ENCODE measurements at places on chromosomes 13 and 19.

GRCh38 chr19:45113628-45114027 is 20.6 kb downstream of the PPP1R37 start:
- DNase-seq, result peak; percentile 66

DNA sequence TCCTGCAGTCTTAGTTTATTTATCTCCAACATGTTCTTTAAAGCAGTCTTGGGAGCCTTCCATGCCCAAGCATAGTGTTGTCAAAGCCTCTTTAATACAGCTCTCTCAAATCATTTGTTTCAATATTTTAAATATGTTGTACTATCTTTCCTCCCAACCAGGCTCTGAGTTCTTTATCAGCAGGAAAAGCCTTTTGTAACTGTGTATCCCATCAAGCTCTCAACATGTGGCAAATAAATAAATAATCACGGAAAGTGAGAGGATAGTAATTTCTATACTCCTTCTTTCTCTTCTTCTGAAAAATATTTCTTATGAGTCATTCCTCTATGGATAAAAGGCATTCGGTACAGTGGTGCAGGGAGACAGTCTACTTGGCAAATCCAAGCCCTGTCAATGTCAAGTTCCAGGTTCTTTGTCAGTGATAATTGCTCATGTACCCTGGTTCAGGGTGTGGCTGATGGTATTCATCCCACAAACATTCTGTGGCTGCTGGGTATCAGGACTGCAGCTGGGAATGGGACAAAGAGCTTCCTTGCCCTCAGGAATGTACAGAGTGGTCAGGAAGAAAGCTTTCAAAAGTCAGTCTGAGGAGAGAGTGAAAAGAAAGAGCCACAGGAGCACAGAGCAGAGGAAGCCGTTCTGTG is 384.3 kb downstream of the EFNB2 start:
- DNase-seq, result no peak

- no peak for DNase-seq
These were observed 211.3 kb upstream of the RFC3 start for GRCh38 chr13:33606692-33607091.

- no peak for DNase-seq
These were observed 15.8 kb downstream of the FUT6 start for GRCh38 chr19:5823579-5824281.

DNA sequence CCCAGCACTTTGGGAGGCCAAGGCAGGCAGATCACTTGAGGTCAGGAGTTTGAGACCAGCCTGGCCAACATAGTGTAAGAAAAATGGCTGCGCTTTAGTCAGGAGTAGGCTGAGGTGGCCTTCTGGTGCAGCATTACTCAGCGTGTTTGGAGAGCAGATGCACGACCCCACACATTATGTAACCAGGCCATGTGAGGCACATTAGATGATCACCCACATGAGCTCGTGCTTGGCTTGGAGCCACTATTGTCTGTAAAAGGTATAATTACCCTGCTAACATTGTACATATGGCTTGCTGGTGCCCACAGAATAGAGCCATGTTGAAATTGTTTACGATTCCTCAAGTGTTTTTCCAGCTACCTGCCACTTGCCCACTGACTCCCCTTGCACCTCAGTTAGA is 24.0 kb upstream of the SCEL start:
- no peak for DNase-seq

DNA sequence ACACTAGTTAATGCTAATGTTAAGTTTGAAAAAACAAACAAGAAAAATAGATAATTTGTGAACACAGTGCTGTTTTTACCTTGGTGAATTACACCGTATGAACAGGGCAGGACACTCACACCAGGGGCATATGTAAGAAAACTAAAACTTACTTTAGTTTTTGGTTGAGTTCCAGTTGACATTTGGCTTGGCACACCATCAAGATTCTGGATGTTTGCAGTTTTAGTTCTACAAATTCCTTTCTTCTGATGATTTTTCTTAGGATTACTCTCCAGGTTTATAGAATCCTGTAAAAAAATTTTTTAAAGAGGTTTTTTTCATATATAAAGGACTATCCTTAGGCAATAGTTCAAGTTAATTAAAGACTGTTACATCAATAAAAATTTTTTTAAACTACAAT is 238.5 kb upstream of the STARD13 start:
- DNase-seq, result no peak

DNA sequence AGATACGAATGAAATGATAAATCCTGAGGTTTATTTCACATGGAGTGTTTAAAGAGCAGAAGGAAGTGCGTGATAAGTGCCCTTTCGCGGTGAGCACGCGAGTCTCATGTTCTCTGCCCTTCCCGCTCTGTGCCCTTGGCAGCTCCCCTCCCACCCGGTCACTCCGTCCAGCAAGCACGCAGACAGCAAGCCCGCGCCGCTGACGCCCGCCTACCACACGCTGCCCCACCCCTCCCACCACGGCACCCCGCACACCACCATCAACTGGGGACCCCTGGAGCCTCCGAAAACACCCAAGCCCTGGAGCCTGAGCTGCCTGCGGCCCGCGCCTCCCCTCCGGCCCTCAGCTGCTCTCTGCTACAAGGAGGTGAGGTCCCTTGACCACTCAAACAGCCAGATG is 37.4 kb upstream of the TEX29 start:
- no peak for DNase-seq

DNA sequence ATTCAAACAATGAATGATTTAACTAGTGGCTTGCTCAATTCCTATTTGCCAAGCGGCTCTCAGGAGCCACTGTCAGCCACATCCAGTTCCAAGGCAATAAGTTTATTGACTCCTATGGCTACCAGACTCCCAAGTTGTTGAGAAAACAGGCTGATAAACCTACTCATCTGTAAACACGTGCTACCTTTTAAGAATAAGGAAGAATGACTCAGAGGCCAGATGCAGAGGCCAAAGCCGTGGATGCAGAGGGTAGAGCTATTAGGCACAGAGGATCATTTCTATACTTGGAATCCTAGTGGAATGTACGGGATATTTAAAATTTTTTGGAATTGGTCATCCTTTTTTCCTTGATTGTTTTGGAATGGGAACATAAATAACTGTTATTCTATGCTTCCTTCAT is 1921.1 kb downstream of the OLFM4 start:
- no peak for DNase-seq

DNA sequence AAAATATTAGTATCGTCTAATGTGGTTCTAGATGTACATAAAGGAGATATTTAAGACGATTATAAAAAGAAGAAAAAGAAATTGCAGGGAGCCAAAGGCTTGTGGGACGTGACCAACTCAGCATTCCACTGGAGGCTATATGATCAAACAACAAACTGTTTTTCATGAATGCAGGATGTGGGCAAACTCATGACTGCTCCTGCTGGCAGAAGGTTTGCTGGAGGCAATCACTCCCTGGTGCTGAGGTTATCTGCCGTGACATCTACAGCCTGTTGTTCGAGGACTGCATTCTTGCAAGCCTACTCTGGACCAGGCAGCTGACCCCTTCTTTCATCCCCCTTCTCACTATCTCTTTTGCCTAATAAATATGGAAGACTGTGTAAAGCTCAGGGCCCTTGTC is 518.1 kb downstream of the UQCRFS1 start:
- no peak for DNase-seq

DNA sequence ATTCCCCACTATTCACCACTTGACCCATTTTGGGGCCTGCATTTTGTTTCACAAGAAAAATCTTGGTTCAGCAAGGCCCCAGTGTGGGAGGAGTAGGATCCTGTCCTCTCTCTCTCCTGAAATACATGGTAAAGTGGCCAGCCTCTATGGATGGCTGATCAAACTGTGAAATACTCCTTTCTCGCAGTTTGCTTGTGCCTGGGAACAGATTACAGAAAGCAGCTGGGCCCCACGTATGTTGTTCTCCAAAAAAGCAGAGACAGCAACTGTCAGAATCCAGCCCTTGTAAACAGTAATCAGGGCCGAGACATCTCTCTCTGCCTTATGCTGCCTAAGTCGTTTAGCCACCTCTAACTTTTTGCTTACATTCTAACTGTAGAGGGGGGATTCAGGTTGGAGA is 61.0 kb upstream of the RAP2A start:
- no peak for DNase-seq

DNA sequence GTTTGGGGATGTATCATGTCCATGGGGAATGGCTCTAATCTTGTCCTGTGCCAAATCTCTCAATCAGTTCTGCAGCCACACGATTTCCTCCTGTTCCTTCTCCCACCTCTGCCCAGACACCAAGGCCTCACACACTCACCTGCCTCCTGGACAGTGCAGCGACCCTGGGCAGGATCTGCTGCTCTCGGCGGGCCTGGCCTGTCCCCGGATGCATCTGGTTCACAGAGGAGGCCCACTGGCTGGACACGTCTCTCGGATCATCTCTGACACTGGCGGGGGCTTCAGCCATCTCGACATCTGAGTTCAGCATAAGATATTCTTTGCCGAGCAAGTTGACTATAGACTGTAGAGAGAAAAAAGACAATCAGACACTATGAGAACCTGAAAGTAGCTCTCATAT is 5.9 kb downstream of the ZSCAN5B start:
- DNase-seq, result no peak

DNA sequence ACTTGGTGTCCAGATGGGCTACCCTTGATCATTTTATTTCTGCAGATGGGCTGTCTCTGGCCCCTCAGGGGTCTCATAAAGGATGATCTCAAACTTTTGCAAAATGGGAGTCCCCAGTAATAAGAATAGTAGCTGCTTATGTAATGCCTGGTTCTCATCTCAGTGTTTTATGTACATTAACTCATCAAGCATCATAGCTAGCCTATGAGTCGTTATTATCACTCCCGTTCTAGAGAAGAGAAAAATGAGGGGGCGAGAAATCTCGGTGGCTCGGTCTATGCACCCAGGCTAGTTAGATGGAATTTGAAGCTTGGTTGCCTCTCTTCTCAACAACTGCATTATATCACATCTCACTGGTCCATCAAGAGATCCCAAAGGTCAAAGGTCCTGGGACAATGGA is 3.4 kb downstream of the CACNG6 start:
- DNase-seq, result no peak

DNA sequence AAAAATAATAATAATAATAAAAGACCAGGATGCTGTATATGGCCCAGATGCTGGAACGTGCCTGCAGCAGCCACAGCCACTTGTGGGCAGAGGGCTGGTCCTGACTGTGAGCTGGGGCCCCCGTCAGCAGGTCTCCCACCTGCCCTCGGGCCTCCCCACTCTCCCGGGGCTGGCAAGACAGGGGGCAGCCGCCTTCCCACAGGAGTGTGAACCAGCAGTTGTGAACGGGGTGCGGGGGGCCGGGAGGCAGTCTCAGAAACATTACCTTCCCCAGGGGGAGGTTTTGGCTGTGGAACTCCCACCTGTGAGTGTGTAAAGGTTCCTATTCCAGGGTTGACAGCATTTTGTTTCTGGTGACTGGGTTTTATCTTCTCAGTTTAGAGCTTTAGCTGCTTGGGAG is 151.4 kb downstream of the KDM4B start:
- no peak for DNase-seq

DNA sequence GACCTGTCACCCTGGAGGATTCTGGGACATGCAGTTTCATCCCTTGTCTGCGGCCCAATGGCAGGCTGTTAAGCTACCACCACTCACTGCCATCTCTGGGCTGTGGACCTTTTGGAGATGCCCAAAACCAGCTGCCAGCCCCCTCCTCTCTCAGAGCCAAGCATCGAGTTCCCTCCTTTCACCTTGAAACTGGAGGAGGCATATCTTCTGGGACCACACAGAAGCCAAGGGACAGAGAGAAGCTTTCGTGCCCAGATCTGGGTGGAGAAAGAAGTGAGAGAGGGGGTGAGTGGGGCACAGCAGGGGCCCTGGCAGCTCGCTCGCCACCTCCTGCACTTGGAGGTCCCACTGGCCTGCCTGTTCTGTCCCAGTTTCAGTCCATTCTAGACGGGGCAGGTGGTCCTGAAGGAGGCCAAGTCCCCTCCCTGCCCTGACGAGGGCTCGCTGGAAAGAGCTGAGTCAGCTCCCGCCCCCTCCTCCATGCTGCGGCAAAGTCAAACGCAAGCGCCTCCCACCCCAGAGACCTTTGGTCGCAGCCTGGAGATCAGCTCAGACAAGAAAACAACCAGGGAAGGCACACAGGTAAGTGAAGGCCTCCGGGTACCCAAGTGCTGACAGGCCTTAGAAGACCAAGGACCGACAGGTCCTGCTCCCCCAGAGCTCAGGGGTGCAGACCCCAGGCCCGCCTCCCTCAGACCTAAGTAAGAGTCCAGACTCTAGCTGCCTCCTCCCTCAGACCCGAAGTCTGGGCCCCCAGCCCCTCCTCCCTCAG is 3.8 kb downstream of the BCAT2 start:
- no peak for DNase-seq

DNA sequence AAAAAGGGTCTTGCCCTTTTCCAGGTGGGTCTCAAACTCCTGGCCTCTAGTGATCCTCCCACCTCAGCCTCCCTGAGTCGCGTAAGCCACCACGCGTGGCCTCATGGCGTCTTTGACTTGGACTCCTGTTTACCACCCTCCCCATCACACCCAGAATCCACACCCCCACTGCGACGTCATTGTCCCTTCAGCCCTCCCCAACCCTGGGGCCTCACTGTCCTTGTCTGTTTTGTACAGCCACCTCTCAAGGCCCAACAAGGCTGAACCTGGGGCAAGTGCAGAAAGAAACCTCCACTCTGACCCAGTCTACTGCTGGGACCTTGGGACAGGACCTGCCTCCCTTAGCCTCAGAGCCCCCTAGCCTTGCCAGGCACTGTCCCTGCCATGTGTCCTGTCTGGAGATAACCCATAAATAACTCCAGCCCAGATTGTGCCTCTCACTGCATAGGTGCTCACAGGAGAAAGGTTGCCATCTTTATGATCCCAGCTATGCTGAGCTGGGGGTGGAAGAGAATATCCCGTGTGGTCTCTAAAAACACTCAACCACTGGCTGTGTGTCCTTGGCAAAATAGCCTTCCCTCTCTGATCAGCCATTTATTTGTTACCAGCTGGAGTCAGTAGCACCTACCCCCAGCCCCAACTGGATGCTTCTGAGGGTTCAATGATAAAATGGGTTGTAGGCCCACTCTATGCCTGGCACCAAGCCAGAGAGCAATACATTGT is 1.8 kb upstream of the IFI30 start:
- no peak for DNase-seq

DNA sequence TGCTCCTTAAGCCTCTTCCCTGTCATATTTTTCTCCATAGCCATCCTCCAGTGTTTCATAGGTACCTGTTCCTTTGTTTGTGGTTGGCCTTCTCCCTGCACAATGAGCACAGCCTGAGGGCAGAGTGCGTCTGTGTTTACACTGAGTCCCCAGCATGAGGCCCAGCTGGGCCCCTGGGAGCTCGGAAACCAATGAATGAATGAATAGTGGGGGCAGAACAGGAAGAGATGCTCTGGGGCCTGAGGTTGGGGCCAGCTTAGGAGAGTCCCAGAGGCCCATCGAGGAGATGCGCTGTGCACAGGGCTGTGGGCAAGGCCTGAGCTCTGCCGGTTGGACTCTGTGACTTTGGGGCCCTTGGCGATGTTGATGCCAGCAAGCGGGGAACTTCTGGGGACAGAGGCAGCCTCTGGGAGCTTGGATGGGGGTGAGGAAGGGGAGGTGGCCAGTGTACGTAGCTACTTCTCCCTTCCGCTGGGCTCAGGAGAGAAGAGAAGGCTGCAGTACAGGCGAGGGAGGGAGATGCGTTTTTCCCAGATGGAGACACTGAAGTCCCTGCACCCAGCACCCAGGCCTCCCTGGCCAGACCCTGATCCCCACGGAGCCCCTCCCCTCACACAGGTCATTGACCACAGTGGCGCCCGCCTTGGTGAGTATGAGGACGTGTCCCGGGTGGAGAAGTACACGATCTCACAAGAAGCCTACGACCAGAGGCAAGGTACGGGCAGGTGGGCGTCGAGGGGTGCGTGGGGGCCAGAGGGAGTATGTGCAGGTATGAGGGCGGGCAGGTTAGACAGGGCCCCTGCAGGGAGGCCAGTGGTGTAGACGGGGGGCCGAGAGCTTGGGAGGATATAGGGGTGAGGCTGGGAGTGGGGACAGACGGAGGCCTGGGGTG is 5.1 kb downstream of the TBCB start:
- no peak for DNase-seq

All from NCI-H2081 treated with DMSO at 0.1 percent for 48 hours (cell line).